ENCODE measurements at places on chromosomes 11 and 22. TPM values are rescaled to one million over a fixed set of nuclear protein-coding genes. Genes with fewer than 3 reads are reported as not detected.

MS4A6E gene
- total RNA-seq, result not detected

MPPED2 gene
- total RNA-seq, result not detected

OLFML1 gene
- total RNA-seq, result 3.1 TPM

PRAME gene
- total RNA-seq, result not detected

APLNR gene
- total RNA-seq, result not detected

PAMR1 gene
- 499 TPM for total RNA-seq

ANGPTL5 gene
- total RNA-seq, result under 0.01 TPM

AQP11 gene
- 2.8 TPM for total RNA-seq

CARNS1 gene
- total RNA-seq, result 0.09 TPM

PPME1 gene
- 20.6 TPM for total RNA-seq

APOBEC3A gene
- total RNA-seq, result not detected
